ENCODE measurements at places on chromosomes 5 and 9. TPM values are rescaled to one million over a fixed set of nuclear protein-coding genes. Genes with fewer than 3 reads are reported as not detected.

The EMB gene
- 4.2 TPM for total RNA-seq

The ZFP2 gene
- 3.0 TPM for total RNA-seq

The ADAMTS6 gene
- 3.2 TPM for total RNA-seq

The IL5 gene
- total RNA-seq = not detected

The C9orf153 gene
- 0.46 TPM for total RNA-seq

DNA sequence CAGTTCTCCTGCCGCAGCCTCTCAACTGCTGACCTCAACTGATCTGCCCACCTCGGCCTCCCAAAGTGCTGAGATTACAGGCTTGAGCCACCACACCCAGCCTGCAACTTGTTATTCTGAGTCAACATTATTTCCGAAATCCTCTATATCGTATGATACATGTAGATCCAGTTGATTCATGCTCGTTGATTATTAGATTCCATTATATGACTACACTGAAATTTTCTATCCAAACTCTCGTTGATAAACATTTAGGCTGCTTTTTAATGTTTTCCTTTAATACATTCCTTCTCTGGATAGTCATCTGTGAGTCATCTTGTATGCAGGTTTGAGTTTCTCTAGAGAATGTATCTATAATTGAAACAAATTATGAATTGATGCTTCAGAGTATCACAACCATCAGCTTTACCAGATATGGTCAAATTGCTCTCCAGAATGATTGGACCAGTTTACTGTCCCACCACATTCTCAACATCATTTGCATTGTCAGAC is 4.1 kb downstream of the CDK7 start:
- H3K4me3 ChIP-seq = no peak overlapping the region
- peaks cover 6% of the 10 kb centered on the region for H3K4me1 ChIP-seq
- no peaks in the 10 kb centered on the region for H3K36me3 ChIP-seq
- no peak for DNase-seq
- no peaks in the 10 kb centered on the region for H3K27me3 ChIP-seq

DNA sequence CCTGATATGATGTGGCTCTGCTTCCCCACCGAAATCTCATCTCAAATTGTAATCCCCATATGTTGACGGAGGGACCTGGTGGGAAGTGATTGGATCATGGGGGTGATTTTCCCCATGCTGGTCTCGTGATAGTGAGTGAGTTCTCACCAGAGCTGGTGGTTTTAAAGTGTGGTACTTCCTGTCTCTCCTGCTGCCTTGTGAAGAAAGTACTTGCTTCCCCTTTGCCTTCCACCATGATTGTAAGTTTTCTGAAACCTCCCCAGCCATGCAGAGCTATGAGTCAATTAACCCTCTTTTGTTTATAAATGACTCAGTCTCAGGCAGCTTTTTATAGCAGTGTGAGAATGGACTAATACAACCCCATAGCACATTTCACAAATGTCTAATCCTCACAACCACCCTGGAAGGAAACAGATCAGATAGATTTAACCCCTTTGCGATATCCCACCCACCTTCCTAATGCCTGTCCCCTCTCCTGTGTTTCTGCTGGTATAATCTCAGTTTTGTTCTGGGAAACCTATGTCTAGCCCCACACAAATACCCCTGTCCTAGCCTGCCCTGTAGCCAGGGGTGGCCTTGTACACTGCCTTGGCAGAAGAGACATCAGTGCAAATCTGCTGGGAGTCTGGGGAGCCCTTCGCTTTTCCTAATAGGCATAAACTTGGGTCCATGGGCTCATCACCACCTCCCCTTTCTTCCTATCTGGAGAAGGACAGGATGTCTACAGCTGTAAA is 157.0 kb upstream of the RAI14 start:
- H3K27me3 ChIP-seq = no peaks in the 10 kb centered on the region
- H3K4me1 ChIP-seq = peaks cover 5% of the 10 kb centered on the region
- H3K27ac ChIP-seq = no peak overlapping the region
- no peak for DNase-seq
- H3K36me3 ChIP-seq = no peaks in the 10 kb centered on the region
- H3K4me3 ChIP-seq = no peak overlapping the region

DNA sequence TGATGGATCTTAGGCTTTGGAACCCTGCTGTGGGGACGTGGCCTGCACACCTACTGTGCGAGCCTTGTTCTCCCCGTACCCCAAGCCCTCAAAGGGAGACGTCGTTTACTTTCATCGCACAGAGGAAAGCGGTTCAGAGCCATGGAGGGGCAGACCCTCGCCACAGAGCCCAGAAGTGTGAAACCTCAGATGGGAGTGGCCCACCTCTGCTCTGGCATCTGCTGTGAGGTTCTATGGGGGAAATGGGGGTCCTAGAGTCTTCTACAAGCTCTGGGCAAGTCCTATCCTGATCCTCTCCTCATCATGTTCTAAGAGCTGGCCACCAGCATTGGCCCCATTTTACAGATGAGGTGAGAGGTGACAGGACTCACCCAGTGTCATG is 3.7 kb upstream of the RNF44 start:
- no peak overlapping the region for H3K27ac ChIP-seq
- H3K4me1 ChIP-seq = peaks cover 7% of the 10 kb centered on the region
- H3K36me3 ChIP-seq = no peaks in the 10 kb centered on the region
- DNase-seq = no peak
- no peaks in the 10 kb centered on the region for H3K27me3 ChIP-seq

DNA sequence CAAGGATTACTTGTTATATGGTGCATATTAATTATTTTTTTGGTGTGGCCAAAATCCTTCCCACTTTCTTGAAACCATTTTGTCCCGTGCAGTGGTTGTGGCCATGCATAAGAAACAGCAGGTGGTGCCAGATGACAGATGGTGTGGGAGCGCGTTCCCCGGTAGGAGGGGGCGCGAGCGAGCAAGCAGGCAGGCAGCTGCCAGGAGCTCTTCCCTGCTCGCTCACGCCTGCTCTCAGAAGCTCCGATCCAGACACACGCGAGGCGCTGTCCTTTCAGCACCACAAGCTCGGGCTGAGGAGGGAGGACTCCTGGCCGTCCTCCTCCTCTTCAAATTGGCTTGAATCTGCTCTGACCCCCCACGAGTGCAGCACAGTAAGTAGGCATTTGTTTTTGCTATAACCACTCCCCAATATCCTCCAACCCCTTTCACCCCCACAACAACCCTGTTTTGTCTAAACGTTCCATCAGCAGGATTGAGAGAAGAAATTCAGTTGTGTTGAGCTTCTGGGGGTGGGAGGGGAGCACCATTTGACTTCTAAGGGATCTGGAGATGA is at the start of gene NSG2:
Gene NSG2 (plus strand): TSS at position 237 of the 556 bp plus-strand sequence. CDS start 1,050 bp downstream, outside the sequence.
- no peak within 1 kb of the TSS for H3K4me3 ChIP-seq
- no peaks in the 10 kb centered on the region for H3K36me3 ChIP-seq
- H3K27ac ChIP-seq = no peak within 1 kb of the TSS
- no peaks in the 10 kb centered on the region for H3K4me1 ChIP-seq

- no peak overlapping the region for H3K4me3 ChIP-seq
- no peaks in the 10 kb centered on the region for H3K36me3 ChIP-seq
- no peak for DNase-seq
- no peaks in the 10 kb centered on the region for H3K4me1 ChIP-seq
- no peaks in the 10 kb centered on the region for H3K27me3 ChIP-seq
Measured at GRCh38 chr9:38284588-38285051, 107.9 kb upstream of the ALDH1B1 start.

DNA sequence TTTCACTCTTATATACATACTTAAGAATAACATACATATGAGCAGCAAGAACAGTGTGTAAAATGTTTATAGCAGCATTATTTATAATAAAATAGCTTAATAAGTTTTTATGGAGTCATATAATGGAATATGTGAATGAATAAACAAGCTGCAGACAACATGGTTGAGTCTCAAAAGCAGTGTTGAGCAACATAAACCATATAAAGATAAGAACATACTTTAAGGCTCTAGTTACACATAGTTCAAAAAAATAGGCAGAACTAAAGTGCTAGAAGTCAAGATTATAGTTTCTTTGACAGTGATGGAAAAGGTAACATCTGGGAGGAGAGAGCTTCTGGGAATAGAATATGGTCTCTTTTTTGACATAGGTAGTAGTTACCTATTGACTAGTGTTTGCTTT is 53.7 kb upstream of the ADAMTS19 start:
- no peaks in the 10 kb centered on the region for H3K4me1 ChIP-seq
- no peak overlapping the region for H3K27ac ChIP-seq
- H3K36me3 ChIP-seq = no peaks in the 10 kb centered on the region
- H3K27me3 ChIP-seq = peaks cover 2% of the 10 kb centered on the region
- DNase-seq = no peak

DNA sequence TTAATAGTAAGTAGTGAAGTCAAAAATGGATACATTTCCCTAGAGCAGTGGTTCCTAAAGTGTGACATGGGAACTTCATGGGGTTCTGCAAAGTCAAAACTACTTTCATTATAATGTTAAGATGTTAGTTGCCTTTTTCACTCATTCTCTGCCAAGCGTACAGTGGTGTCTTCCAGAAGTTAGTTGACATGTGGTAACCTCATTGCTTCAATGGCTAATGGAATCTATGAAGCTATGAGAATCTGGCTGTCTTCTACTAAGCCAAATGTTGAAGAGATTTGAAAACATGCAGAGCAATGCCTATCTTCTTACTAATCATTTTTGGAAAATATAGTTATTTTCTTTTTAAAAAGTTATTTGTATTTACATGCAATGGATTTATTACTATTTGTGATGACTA is 111.8 kb downstream of the SLC12A2 start:
- DNase-seq = no peak
- no peaks in the 10 kb centered on the region for H3K27me3 ChIP-seq
- H3K36me3 ChIP-seq = no peaks in the 10 kb centered on the region
- no peak overlapping the region for H3K27ac ChIP-seq
- peaks cover 7% of the 10 kb centered on the region for H3K4me1 ChIP-seq

GRCh38 chr9:123395276-123395688 is 39.3 kb downstream of the CRB2 start:
- peaks cover 1% of the 10 kb centered on the region for H3K4me1 ChIP-seq
- no peaks in the 10 kb centered on the region for H3K27me3 ChIP-seq
- H3K27ac ChIP-seq = no peak overlapping the region
- H3K36me3 ChIP-seq = no peaks in the 10 kb centered on the region
- no peak for DNase-seq
- H3K4me3 ChIP-seq = no peak overlapping the region

DNA sequence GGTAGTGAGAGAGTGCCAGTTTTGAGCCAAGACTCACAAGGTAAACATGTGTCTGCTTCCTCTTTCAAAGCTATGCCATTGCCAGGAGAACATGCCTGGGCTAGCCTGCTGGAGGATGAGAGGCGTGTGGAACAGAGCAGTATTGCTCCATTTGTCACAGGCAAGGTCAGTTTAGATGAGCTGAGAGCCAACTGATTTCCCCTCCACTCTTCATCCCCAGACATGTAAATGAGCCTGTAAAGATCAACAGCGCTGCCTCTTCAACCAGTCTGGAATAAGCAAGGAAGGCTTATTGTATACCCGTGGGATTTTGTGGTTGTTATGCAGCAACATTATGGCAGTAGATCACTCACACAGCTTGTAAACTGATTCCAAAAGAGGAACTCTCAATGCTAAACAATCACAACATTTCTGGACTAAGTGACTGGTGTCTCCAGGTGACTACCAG is 8.2 kb upstream of the GDNF start:
- H3K4me3 ChIP-seq = no peak overlapping the region
- DNase-seq = no peak
- no peaks in the 10 kb centered on the region for H3K36me3 ChIP-seq
- no peak overlapping the region for H3K27ac ChIP-seq
- H3K4me1 ChIP-seq = no peaks in the 10 kb centered on the region

- DNase-seq = no peak
- H3K27me3 ChIP-seq = no peaks in the 10 kb centered on the region
- H3K4me3 ChIP-seq = no peak overlapping the region
- H3K36me3 ChIP-seq = no peaks in the 10 kb centered on the region
Measured at GRCh38 chr9:131304676-131305355, 15.3 kb downstream of the PLPP7 start.

DNA sequence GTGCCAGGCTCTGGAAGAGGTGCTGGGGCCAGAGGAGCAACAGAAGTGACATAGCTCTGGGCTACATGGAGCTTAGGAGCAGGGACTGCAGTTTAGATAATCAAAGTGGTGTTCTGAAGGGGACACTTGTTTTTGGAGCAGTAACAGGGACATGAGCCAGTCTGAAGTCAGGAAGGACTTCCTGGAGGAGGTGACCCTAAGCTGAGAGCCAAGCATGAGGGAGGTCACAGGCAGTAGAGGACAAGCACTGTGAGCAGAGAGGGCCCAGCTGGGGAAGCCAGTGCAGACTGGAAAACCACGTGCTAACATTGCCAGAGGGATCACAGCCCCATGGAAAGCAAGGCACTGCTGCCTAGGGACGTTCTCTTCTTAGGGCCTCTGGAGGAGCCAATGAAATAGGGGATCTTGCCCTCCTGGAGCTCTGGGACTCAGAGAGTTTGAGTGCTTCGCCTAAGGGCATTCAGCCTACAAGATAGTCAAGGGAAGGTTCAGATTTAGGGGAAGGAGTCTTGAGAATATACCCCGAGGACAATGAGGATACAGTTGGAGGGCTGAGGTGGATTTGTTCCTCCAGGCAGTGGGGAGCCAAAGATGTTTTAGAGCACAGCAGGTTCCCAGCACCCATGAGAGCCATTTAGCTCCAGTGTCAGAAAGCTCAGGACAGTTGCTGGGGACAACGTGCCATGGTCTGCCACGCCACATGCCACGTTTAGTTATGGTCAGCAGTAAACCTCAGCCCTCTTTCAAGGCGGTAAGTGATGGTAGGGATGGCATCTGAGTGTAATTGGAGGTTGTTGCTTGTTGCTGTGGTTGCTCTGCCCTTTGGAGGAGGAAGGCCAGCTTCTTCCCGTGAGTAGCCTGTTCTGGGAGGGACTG is 40.5 kb upstream of the SH3PXD2B start:
- no peaks in the 10 kb centered on the region for H3K27me3 ChIP-seq
- no peak overlapping the region for H3K27ac ChIP-seq
- no peaks in the 10 kb centered on the region for H3K36me3 ChIP-seq
- no peak overlapping the region for H3K4me3 ChIP-seq
- no peak for DNase-seq

DNA sequence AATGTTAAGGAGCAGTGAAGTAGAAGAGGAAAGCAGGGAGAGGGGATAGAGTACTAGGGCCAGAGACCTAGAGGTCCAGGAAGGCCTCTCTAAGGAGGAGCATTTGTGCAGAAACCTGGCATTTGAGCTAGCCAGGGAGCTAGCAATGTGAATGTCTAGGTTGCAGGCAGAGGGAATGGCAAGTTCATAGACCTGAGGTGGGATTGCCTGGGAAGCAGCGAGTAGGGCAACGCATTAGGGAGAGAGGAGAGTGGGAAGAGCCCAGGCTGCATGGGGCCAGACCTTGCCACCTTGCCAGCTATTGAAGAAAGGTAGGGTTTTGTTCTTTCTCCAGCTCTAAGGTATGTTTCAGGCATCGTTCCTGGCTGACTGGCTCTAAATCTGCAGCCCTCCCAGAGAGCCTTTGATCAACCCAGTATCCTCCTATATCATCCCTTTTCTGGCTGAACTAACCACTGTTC is 54.0 kb downstream of the SLC22A5 start:
- H3K27ac ChIP-seq = no peak overlapping the region
- no peaks in the 10 kb centered on the region for H3K36me3 ChIP-seq
- no peak for DNase-seq
- H3K4me3 ChIP-seq = no peak overlapping the region
- peaks cover 29% of the 10 kb centered on the region for H3K4me1 ChIP-seq

All from ovary (tissue), 10 donors.